ENCODE measurements at places on chromosomes 7 and 10.

- no peak for DNase-seq
These were observed 2.9 kb downstream of the TECPR1 start for GRCh38 chr7:98249106-98249505.

GRCh38 chr7:113424185-113424817, 305.9 kb upstream of the SMIM30 start:
- no peak for DNase-seq

DNA sequence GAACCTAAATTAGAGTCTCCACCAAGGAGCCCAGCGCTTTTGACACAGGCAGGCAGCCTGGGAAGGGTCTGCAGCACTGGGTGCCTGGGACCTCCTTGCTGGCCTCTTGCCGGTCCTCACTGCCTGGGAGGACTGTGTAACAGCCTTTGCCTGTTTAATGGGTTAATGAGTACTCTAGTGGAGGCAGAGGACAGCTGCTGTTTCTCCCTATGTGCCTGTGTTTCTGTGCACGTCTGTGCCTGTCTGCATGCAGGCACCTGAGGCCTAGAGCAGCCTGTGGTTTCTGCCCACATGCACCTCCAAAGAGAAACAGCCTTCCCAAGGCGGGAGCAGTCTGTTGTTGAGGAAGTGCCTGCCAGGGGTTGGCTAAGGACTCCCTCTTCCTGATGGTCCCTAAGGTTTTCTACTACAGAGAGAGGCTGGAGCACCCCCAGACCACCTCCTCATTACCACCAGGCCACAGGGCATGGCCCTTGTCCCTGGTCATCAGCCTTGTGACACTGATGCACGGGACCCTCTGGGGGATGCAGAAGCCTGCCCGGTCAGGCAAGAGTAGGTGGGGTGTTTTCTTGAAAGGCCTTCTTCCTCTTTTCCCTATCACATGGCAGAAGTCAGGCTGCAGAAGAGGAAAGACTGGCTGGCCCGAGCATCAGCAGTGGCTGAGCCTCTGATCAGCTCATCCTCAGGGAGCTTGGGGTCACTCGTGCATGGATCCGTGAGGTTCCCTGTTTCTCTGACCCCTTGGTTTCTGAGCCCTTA, 14.2 kb downstream of the SLC29A3 start:
- DNase-seq, result no peak

- peak; percentile 65 for DNase-seq
These were observed 27.6 kb upstream of the RNF32 start for GRCh38 chr7:156612930-156613329.

- DNase-seq, result no peak
These were observed 68.5 kb downstream of the EZH2 start for GRCh38 chr7:148815612-148816011.

- DNase-seq, result no peak
These were observed 88.9 kb downstream of the CABCOCO1 start for GRCh38 chr10:61751599-61751998.

DNA sequence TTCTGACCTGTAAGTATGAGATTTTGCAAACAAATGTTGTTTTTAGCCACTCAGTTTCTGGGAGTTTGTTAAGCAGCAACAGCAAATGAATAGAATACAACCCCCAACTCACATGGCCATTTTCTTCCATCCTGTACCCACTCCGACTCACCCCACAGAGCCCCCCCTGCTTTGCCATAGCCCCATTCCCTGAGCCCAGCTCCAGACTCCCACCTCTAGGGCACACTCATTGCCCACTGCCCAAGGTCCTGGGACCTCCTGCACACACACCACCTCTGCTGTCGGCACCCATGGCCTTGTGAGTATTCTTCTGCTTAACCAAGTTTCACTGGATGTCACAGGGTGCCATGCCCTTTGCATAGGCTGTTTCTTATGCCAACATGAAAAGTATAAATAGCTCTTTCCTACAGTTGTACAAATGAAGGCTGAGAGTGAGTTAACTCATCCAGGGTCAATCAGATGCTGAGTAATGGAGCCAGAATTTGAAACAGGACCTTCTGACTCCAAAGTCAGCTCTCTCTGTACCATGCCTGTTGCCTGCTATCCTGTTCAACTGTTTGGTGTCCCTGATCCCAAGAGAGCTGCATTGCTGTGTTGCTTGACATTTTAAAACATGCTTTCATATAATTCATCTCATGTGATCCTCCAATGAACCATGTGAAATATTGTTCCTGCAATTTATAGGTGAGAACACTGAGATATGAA, 367.8 kb upstream of the ZMIZ1 start:
- no peak for DNase-seq

- no peak for DNase-seq
These were observed 11.0 kb downstream of the RPS24 start for GRCh38 chr10:78044699-78045098.

- DNase-seq, result no peak
These were observed 92.8 kb downstream of the CHN2 start for GRCh38 chr7:29287366-29287765.

GRCh38 chr7:1768832-1769231, 98.8 kb downstream of the ELFN1 start:
- no peak for DNase-seq

DNA sequence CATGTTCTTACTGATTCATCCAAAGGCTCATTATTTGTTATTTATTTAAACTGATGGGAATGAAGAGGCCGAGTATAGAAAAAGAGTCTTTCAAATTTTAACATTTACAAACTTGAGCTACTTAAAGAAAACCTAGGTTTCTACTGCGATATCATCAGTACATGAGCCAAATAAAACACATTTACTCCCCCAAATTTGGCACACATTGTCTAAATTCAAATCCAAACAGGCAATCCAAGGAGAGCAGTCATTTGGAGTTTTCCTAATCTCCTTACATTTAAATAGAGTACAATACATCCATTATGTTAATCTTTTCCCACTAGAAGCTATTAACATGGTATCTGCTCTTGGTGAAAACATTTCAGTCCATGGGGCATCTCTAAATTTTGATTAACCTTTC, 2.2 kb downstream of the NMT2 start:
- no peak for DNase-seq

DNA sequence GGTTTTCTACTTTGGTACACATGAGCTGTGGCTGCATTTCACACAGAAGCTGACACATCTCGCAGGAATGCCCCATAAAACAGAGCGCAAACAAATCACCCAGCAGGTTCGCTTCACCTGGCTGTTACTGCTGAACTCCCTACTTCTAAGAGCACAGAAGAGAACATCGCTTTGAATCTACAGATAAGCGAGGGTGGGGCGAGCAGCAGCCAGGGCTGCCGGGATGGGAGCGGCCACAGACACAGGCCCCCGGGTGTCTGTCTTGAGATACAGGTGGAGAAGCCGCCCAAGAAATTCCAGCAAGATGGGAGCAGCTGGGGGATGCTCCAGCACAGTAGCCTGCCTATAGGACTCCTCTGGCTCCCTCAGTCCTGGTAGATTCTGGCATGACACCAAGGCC, 27.4 kb downstream of the OGDHL start:
- no peak for DNase-seq

- DNase-seq, result no peak
These were observed 94.5 kb downstream of the HIPK2 start for GRCh38 chr7:139683137-139683921.

GRCh38 chr10:4343091-4343490, 482.9 kb upstream of the AKR1E2 start:
- DNase-seq, result no peak

DNA sequence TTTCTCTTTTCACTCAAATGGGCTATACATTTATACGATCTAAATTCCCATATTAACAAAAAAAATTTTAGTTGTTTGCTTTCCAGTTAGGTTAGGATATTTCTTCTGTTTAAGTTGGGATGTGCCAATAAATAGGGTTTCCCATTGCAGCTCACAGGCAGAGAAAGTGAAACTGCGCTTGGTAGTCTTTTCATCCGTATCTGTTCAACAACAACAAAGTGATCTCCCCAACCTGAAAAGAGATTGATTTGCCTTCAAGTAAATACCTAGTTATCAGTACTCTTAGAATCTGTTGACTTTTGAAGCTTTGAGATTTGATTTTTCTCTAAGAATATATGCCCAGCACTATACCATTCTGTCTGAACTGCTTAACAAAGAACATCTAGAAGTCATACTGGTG, 143.4 kb downstream of the DYNC1I1 start:
- no peak for DNase-seq

DNA sequence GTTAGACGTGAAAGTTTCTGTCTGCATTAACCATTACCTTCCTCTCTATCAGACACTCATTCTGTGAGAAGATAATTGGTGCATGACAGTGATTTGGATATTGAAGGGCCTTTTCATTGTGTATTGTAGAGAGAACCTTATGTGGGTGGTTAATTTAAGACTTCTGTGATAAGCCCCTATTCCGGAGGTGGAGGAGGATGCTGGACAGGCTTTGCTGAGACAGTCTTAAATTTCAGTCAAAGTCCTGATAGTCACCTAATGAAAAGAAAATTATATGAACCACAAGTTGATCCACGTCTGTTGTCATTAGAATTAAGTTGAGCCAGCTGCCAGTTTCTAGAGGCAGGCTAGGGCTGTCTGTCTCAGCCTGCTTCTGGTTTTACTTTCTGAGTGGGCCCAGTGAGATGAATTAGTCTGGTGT, 62.9 kb downstream of the CELF2 start:
- no peak for DNase-seq

GRCh38 chr10:48742891-48743860, 58.5 kb downstream of the WDFY4 start:
- DNase-seq, result no peak

- no peak for DNase-seq
These were observed 377.6 kb downstream of the MDFIC start for GRCh38 chr7:115299397-115300037.

- no peak for DNase-seq
These were observed 143.7 kb upstream of the COL1A2 start for GRCh38 chr7:94250987-94251386.

DNA sequence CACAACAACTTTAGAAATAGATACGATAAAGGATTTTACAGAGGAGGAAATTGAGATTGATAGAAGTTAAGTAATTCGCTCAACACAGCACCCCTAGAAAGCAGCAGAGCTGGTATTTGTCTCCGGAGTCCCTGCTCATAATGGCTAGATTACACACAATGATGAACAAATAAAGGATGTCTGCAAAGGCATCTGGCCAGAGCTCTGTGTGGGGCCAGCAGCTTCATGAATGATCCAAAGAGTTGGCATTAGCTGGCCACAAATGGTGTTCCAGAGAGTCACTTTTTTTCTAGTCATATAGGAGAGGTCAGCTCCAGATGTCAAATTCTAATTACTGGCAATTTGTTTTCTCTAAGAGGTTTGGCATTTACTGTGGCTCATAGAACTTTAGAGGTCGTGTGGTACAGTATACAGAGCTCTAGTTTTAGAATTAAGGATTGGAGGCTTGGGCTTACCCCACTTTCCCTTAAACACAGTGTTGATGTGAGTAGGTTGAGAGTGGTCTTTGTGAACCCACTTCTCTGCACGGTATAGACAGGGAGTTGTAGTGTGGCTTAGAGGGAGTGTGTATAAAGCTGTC, 186.2 kb downstream of the BICC1 start:
- DNase-seq, result no peak

DNA sequence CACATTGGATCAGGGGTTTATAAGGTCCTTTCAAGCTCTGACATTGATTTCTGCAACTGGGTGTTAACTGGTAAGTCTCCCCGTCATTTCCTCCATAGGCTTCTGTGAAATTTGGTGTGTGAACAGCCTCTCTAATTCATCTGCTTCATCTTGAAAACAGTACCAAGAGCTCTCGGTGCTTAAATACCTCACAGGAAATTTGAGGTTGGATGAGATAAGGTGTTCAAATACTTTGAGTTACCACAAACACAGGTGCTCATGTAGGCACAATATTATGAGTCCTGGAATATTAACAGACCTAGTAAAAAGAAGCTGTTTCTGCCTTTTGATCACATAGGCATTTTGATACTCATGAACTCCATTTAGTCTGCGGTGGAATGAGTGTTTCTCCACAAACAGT, 85.2 kb downstream of the RTKN2 start:
- DNase-seq, result peak; percentile 55

DNA sequence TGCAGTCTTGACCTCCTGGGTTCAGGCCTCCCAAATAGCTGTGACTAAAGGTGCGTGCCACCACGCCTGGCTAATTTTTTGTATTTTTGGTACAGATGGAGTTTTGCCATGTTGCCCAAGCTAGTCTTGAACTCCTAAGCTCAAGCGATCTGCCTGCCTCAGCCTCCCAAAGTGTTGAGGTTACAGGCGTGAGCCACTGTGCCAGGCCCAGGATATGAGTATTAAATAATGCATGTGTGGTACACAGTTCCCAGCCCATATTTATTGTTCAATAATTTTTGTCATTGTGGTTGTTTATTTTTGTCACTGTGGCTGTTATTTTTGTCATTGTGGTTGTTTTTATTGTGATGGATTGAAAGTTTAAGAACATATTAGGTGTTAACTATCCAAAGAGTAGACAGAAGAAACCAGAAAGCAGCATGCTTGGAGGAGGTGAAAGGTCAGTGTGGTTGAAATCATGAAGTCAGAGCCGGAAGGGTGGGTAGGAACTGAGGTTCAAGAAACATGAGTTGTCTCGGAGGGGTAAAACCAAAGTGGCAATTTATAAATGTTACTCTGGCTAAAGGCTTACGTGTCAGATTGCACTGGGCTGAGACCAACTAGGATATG, 45.0 kb downstream of the MRC1 start:
- no peak for DNase-seq

GRCh38 chr10:120541984-120542383, 85.0 kb downstream of the PLPP4 start:
- DNase-seq, result no peak

DNA sequence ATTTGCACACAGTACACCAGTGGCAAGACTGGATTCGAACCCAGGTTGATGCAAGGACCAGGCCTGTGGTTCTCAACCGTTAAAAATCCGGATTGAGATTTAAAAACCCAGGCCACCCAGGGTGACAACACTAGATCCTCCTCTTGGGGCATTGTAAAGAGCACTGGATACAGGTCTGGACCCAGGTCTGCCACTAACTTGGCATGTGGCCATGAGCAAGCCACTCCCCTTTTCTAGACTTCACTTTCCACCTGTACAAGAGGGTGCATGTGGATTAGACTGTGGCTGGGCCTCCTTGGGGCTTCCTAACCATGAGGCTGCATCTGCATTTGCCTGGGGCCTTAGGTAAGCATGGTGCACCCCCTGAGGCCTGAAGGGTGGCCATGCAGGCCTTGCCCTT, 21.7 kb upstream of the SLC29A3 start:
- DNase-seq, result no peak

- DNase-seq, result no peak
These were observed 58.4 kb upstream of the PCGF5 start for GRCh38 chr10:91162050-91162494.

- no peak for DNase-seq
These were observed 99.1 kb downstream of the NRP1 start for GRCh38 chr10:33235251-33235884.

GRCh38 chr7:49666764-49667163, 106.7 kb upstream of the VWC2 start:
- no peak for DNase-seq

DNA sequence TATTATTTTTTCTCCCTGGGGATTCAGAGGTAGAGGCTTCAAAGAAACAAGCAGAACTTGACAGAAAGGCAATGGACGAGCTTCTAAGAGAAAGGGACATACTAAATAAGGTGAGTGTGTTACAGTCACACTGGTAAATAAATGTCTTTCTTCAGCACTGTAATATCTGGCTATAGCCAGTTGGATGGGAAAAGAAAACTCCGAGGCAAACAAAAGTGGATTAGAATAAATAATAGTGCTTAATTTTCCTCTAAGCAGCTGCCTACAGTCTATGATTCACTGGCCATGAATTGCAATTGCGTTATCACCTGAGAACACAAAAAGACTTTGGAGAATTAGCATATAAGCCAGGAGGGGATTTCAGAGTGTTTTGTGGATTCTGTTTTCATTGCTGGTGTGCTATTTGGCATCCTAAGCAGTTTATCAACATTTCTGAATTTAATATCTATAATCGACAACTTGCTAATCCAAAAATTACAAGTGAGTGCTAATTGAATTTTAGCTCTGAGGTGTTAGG, 23.2 kb downstream of the CFAP58 start:
- no peak for DNase-seq
